ENCODE measurements at places on chromosomes 2 and 18.

DNA sequence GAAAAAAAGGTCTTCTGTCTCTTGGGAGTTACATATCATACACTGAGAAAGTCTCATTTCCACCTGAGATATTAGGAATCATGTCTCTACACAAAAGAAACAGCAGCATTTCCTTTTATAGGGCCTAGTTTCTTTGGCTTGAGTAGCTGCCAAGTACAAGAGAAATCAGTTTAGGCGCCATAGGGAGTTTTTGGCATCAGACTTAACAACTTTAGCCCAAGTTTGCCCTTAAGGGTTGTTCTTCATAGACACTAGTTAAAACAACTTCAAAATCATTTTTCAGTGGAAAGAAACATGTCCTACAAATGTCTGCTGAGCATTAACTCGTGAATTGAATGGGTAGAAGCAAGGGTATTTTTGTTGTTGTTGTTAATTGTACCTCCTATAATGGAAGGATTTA, 587.0 kb upstream of the DSEL start:
- no peak for DNase-seq

- DNase-seq: peak; percentile 25
Measured at GRCh38 chr2:102975996-102976975, 214.5 kb downstream of the TMEM182 start.

DNA sequence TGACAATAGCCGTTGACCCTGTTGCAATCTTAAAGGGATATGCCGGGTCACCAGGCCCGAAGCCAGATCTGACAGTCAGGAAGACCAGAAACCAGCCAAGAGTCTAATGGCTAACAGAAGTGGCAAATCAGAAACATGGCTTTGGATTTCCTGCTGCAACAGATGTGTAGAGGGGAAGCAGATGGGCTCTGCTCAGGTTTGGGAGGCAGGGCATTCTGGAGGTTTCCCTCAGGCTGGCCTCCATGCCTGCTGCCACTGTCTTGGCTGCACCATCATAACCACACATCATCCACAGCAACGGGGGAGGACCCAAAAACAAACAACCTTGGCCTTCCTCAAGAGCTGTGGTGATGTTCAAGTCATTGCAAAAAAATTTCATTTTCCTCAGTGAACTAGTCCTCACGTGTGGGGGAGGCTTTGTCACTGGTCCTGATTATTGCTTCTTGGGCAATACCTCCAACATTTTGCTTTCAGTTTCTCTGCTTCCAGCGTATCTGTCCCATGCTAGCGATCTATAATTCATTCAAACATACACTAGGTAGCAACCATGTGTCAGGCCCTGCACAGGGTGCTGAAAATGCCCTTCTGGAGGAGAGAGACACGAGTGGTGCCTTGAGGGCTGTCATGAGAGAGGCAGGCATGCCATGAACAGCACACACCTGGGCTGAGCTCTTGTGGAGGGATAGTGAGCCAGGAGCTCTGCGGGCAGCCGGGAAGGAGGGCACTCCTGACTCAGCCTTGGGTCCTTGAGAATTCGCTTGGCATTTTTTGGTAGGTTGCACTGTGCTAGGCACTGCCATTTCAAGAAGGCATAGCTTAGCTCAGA, 48.2 kb upstream of the LGALSL start:
- DNase-seq: peak; percentile 33

DNA sequence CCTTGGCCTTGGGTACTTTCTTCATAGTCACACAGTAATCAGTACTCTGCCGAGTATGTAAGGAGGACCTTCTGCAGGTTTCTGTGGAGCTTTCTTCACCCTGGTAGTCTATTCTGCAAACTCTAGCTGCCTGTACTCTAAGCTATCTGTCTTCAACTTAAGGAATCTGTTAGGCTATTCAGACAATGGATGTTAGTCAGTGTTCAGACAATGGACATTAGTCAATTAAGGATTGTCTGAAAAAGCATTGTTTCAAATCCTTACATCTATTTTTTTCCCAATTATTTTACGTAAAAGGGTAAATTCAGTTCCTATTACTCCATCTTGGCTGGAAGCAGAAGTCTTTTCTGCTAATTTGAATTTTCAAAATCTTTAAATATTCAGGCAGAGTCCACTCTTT, 75.7 kb downstream of the WDR7 start:
- DNase-seq: no peak

GRCh38 chr18:45686891-45687611, 36.9 kb upstream of the SLC14A1 start:
- DNase-seq: no peak

DNA sequence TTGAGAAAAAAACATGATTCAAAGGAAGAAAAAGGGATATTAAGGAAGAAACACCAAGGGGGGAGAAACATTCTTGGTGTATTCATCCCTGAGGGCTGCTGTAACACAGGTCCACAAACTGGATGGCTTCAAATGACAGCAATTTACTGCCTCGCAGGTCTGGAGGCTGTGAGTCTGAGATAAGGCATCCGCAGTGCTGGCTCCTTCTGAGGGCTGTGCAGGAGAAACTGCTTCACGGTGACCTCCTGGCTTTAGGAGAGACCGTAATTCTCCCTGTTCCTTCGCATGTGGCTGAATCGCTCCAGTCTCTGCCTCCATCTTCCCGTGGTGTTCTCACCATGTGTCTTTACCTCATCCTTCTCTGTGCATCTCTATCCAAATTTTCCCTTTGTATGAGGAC, 490.7 kb downstream of the EIPR1 start:
- DNase-seq: no peak

DNA sequence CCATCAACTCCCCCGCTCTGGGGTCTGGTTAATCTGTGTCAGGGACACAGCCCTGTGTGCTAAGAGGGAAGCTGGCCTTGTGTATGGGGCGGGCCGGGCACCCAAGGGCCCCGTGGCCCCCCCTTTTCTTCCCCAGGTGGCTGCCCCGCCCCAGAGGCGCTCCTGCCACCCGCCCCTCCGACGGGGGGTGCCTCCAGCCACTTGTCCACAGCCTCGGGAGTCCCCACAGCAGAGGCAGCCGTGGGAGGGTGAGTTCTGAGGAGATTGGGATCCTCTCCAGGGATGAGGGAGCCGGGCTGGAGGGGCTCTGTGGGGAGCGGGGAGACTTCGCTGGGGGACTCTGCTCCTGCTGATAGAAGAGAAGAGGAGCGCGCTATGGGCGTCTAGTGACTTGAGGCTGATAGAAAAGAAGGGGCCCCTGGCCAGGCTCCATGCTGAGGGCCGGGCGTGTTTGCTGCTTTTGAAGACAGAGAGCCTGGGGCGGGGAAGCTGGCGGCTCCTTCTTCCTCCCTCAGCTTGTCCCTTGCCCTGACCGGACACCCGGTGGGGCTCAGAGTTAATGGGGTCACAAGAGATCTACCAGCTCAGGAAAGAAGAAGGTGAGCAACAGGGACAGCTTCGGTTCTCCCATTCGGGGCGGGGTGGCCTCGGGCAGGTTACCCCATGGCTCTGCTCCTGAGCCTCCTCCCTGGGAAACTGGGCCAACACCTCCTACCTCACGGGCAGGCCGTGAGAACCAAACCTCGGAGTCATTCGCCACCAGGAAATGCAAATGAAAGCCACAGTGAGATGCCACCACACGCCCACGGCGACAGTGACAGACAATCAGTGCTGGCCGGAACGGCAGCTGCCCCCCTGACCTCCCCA, 89.4 kb upstream of the TAF1B start:
- peak; percentile 14 for DNase-seq

GRCh38 chr18:78123144-78123909, 856.3 kb upstream of the SALL3 start:
- DNase-seq: no peak

GRCh38 chr2:215002500-215002899, 135.9 kb downstream of the ABCA12 start:
- peak; percentile 23 for DNase-seq

DNA sequence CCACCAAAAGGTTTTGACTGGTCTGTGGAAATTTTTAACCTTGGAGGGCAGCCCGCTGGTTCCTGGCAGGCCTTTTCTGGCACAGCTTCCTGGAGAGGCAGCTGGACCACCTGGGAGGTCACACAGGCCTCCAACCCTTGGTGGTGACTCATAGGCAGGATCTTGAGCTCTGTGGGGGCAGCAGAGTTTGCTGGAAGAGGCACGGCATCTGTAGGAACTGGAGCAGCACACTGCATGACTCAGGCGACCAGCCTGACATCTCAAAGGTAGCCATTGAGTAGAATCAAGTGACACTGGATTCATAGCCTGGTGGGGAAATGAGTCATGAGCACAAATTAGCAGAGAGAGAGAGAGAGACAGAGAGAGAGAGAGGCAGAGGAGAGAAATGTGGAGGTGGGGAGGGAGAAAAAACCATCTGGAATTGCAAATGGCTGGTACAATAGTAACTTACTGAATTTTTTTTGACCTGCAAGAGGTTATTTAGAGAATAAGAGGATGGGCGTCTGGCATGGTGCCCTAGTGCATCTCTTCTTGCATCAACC, 57.4 kb downstream of the TRPM8 start:
- DNase-seq: peak; percentile 83

DNA sequence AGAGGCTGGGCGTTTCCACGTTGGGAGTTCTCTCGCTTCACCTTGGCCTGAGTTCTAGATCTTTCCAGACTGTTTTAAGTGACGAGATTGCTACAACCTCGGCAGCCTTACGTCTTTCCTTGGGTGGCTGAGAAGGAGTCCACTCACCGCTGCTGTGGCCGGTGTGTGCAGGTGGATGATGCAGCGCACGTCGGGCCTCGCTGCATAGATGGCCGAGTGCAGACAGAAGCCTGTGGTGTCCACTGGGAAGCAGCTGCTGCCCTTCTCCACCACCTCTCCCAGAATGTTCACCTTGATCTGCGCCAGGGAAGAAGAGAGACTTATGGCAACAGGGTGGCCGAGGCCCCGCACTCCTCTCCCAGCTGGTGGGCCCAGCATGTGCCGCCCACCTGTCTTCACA, 75.7 kb downstream of the ADD2 start:
- DNase-seq: no peak

GRCh38 chr2:55618025-55618274, 528 bp upstream of the PPP4R3B start:
- peak; percentile 14 for DNase-seq

- DNase-seq: no peak
Measured at GRCh38 chr2:48112911-48113680, 206.8 kb upstream of the FBXO11 start.

GRCh38 chr2:192196421-192197194, 1.9 kb upstream of the TMEFF2 start:
- no peak for DNase-seq

GRCh38 chr2:176068419-176068832, 15.3 kb downstream of the EVX2 start:
- no peak for DNase-seq

GRCh38 chr18:32695534-32695933, 77.3 kb downstream of the KLHL14 start:
- DNase-seq: no peak

- no peak for DNase-seq
Measured at GRCh38 chr2:119478188-119478977, 45.9 kb downstream of the SCTR start.

GRCh38 chr2:11056614-11057013, 98.7 kb upstream of the SLC66A3 start:
- peak; percentile 50 for DNase-seq

DNA sequence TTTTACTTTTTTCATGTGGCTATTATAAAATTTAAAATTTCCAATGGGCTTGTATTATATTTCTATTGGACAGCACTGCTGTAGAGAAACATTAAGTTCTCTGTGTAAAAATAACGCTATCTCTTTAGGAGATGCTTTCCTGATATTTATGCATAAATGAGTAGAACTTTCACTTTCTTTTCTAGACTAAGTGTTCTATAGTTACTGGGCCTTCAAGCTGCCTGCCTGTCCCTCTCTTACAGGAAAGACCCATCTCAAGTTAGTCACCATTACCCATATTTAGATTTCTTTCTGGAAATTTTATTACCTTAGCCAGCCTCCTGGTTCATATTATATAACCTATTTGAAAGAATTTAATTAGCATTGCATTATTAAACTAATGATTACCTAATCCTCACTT, 4.8 kb downstream of the ITGA4 start:
- DNase-seq: no peak

DNA sequence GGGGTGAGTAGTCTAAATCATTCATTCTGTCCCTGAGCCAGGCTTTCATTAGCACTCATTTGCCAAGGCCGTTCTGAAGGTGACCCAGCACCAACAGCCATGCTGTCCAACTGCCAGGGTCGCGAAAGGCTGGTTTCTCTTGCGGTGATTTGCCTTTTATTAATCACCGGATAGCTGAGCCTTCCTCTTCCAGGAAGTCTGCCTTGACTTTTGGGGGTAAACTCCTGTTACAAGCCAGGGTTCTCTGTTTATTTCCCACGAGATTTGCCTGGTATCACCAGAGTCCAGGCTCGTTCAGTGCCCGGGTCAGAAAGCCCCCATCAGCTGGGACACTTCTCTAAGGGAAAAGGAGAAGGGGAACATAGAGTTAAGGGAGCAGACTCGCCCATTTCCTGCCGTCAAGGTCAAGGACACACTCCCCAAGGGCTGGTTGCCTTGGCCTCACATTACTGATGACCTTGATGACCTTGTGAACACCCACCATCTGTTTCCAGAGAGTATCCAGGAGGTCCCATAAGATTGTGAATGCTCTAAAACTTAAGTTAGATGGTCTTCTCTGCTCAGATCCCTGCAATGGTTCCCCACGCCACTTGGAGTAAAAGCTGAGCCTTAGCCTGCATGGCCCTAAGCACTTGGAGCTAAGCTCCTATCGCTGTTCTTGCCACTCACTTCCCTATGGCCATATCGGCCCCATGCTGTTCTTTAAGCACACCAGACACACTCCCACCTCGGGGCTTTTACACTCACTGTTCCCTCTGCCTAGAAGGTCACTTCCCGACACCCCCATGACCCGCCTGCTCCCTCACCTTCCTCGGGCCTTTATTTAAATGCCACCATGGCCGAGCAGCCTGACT, 118.0 kb upstream of the STPG4 start:
- DNase-seq: no peak

GRCh38 chr18:22172120-22172582, 2.8 kb downstream of the GATA6 start:
- DNase-seq: no peak

GRCh38 chr2:127208313-127208712, 11.8 kb downstream of the CYP27C1 start:
- no peak for DNase-seq
